Liver (tissue), 10 donors: ENCODE measurements at places on chromosomes 5 and 9.
A peak's percentile ranks its signal among the peaks of the same experiment; 100 is the strongest.

- H3K4me1 ChIP-seq = no peaks in the 10 kb centered on the region
- no peaks in the 10 kb centered on the region for H3K36me3 ChIP-seq
- DNase-seq = no peak
Measured at GRCh38 chr5:129406440-129406839, 53.7 kb upstream of the ADAMTS19 start.

DNA sequence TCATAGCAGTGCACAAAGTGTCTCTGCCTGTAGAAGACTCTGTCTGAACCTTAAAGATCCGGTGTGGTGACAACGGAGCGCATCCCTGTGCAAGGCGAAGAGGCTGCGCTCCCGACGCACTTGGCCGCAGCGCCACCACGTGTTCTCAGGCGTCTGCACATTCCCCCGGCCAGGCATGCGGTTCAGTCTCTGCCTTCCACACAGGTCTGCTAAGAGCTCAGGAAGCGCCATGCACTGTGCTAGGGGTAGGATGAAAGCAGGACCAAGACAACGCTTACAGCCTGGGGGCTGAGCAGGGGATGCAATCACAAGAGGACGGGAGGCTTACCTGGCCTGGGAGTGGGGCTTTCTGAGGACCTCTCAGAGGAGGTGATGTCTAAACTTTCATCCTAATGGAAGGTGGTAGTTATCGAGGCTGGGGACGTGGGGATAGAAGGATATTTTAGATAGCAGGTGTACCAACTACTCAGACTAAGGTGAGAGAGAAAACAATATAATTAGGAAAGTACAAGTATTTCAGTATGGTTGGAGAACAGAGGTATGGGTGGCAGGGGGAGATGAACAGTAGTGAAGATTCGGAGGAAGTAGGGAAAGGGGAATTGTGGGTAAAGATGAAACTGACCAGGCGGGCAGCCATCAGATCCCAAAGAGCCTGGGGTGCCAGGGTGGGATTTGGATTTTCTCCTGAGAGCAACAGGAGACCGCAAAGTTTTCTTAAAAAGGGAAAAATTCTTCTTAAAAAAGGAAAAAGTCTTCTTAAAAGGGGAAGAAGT lies 13.3 kb downstream of the CAPSL start:
- H3K36me3 ChIP-seq = no peaks in the 10 kb centered on the region
- no peaks in the 10 kb centered on the region for H3K27me3 ChIP-seq
- H3K27ac ChIP-seq = no peak overlapping the region

DNA sequence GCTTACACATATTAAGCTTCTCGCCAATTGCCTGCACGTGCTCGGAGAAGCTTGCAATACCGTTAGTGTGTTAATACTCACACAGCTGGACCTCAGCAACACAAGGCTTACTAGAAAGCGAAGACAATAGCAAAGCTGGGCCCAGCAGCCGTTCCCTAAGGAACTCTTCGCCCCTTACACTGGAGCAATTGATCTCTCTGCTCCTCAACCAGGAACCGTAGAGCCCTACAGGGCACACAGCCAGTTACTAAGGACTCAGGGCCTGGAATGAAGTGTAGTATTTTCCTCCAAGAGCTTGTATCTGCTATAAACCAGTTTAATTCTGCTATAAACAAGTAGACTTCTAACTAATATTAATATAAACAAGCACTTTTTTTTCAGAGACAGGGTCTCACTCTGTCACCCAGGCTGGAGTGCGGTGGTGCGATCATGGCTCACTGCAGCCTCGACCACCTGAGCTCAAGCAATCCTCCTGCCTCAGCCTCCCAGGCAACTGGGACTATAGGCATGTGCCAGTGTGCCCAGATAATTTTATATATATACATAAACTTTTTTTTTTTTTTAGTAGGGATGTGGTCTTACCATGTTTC lies 67.0 kb upstream of the SIMC1 start:
- H3K36me3 ChIP-seq = no peaks in the 10 kb centered on the region
- no peak for DNase-seq
- peaks cover 2% of the 10 kb centered on the region for H3K27me3 ChIP-seq
- H3K4me3 ChIP-seq = no peak overlapping the region
- H3K27ac ChIP-seq = no peak overlapping the region

GRCh38 chr5:96372726-96373380 lies 60.2 kb downstream of the PCSK1 start:
- no peaks in the 10 kb centered on the region for H3K4me1 ChIP-seq
- no peaks in the 10 kb centered on the region for H3K27me3 ChIP-seq
- no peaks in the 10 kb centered on the region for H3K36me3 ChIP-seq
- no peak overlapping the region for H3K27ac ChIP-seq

GRCh38 chr5:67031692-67032091 lies 164.9 kb downstream of the CD180 start:
- DNase-seq = no peak
- H3K27ac ChIP-seq = peak overlapping the region; percentile 66
- H3K4me1 ChIP-seq = peaks cover 53% of the 10 kb centered on the region
- H3K36me3 ChIP-seq = no peaks in the 10 kb centered on the region
- no peaks in the 10 kb centered on the region for H3K27me3 ChIP-seq
- H3K4me3 ChIP-seq = no peak overlapping the region
